ENCODE measurements at places on chromosomes 5 and 9. TPM values are rescaled to one million over a fixed set of nuclear protein-coding genes. Genes with fewer than 3 reads are reported as not detected.

DNA sequence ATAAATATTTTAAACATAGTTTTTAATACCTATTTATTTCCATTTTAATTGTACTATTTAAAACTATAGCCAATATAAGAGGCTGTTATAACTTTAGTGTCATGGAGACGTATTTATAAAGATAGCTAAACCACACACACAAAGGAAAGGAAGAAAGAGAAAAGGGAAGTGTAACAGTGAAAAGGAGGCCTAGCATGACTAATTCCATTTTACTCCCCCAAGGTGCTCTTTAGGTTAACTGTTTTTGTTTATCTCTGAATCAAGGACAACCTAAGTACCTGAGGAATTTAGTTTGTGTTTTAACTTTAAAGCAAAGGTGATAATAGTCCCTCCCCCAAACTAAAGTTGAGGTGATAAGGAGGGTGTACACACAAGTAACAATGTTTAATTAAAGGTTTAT lies 1188.9 kb upstream of the C9orf72 start:
- no peak for DNase-seq

Gene ARSB
- total RNA-seq, result 27.3 TPM

DNA sequence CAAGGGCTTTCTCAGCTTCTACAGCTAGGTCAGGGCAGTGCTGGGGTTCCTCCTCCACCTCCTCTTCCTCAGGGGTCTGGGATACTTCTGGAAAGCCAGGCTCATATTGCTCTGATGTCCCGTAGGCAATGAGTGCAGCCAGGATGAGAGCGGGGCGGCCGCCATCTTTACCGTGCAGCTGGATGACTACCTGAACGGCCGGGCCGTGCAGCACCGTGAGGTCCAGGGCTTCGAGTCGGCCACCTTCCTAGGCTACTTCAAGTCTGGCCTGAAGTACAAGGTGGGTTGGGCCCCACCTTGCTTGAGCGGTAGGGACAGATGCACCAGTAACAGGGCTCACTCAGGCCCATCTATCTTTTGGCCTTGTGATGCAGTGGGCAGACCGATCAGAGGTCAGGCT lies 34.8 kb downstream of the GSN start:
- no peak for DNase-seq

GRCh38 chr5:102048940-102049339 lies 247.1 kb downstream of the SLCO4C1 start:
- no peak for DNase-seq

Gene SMIM33
- total RNA-seq, result not detected

Gene SLC12A2
- 19.9 TPM for total RNA-seq

DNA sequence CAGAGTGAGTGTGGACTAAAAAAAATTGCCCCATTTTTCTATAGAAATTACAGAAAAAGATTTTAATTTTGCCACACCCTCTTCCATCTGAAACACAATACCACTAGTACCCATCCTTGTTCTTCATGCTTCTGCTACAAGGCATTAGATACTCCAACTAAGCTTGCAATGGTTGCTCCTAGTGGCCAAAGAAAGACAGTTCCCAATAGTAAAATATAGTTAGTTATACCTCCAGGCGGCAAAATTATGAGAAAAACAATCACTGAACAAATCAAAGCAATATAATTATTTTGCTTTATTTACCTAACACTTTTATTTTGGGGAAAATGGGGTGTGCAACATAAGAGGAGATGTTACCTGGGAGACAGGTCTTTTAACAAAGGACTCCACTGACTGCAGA lies 101.2 kb downstream of the RAPGEF6 start:
- DNase-seq, result no peak

Gene ITK
- total RNA-seq, result 0.38 TPM

Gene TAF1L
- not detected for total RNA-seq

Gene NREP
- 233 TPM for total RNA-seq

DNA sequence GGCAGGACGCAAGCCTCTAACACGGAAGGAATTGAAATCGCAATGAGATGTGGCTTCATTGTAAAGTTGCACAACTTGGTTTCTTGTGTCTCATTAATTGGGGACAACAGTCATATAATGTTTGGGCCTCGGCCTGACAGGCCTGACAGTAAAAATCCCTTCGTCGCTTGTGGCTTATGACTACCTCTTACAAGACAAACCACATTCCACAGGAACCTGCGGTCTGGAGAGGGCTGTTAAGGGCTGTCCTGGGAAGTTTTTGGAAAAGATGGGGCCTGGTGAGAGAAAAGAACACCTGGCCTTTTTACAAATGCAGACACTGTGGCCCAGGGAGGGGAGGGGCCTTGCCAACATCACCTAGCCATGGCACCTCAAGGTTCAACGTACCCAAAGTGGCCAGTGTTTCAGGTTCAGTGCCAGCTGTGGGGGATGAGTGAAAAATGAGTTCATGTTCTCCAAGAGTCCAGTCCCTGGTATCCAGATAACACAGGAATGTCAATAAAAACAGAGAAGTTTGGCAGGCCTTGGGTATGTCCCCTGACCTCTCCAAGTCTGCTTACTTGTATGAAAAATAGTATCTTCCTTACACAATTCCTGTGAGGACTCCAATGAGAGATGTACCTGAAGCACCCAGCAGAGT lies 22.2 kb downstream of the SHB start:
- DNase-seq, result no peak

DNA sequence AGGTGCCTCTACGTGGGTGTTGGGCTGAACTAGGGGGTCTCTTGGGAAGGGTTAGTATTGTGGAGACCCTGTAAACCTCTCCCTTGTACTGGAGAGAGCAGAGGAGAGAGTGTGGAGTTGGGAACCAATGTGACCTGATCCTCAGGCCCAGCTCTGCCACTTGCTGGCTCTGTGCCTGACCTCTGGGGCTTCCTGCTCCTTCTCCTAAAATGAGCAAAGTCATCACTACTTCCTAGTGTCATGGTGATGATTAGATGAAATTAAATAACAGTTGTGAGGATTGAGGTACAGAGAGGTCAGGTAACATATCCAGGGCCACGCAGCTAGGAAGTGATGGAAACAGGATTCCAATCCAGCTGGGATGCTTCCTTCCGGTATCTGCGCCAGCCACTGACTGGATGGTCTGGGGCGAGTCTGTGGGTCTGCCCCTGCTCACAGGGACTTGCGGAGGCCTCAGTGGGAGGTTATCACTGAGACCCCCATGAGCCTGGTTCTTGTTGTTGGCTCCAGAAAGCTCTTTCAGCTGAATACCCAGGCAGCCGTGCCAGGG lies 9.2 kb downstream of the GALNT10 start:
- no peak for DNase-seq

DNA sequence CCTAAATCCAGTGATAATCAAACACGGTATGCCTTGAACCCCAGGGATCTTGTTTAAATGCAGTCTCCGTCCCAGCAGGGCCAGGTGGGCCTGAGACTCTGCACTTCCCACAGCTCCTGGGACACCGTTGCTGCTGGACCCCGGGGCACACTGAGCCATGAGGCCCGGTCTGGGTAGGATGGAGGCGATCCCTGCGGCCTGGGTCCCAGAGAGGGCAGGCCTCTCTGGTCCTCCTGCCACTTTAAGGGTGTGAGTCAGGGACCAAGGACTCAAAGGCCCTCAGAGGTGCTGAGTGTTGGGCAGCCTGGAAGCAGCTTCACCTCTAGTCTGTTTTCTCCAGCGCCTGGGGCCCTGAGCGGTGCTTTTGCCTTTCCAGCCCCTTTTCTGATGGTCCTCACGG lies 34.1 kb upstream of the SLC9A3 start:
- peak; percentile 27 for DNase-seq

Gene C5orf52
- total RNA-seq, result not detected

Gene LCN15
- total RNA-seq, result 1.2 TPM

GRCh38 chr5:91777671-91778070 lies 394.6 kb upstream of the ARRDC3 start:
- no peak for DNase-seq

All from endodermal cell (in vitro differentiated cells).